Activated CD4-positive, alpha-beta T cell treated with anti-CD3 and anti-CD28 coated beads, Interleukin-10, Interleukin-2, amounts not matched to agents 100 ng/mL and 50 ng/mL, durations not matched to agents 16 hours and 8 hours (primary cell): ENCODE measurements at places on chromosomes 5 and 9.

- no peak for DNase-seq
Measured at GRCh38 chr5:32135086-32135485, 39.0 kb downstream of the GOLPH3 start.

GRCh38 chr9:96596601-96597111 is 23.0 kb downstream of the CDC14B start:
- DNase-seq = no peak

DNA sequence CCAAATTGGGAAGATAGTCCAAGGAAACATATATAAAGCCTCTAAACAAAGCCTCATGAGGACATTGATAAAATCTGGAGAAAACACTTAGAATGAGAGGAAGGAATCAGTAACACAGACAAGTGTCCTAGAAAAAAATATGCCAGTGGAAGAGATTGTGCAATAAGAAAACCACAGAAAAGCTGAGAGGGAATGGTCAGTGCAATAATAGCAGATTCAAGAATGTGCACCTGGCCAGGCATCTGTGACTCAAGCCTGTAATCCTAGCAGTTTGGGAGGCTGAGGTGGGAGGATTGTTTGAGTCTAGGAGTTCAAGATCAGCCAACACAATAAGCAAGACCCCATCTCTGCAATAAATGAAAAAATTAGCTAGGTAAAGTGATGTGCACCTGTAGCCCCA is 691.2 kb upstream of the CDH6 start:
- DNase-seq = no peak

GRCh38 chr5:158812408-158812807 is 287.3 kb downstream of the EBF1 start:
- DNase-seq = peak; percentile 51
